ENCODE measurements at places on chromosomes 3 and 15.

GRCh38 chr15:59116141-59116540 is 11.2 kb downstream of the CCNB2 start:
- DNase-seq, result no peak

GRCh38 chr3:159806412-159806811 is 182.2 kb upstream of the IL12A start:
- no peak for DNase-seq

GRCh38 chr3:195411836-195412235 is 31.0 kb downstream of the ACAP2 start:
- no peak for DNase-seq

GRCh38 chr3:129974833-129975704 is 549 bp downstream of the TRH start:
- DNase-seq, result peak; percentile 9

- no peak for DNase-seq
Measured at GRCh38 chr15:30943654-30944335, 40.1 kb downstream of the FAN1 start.

DNA sequence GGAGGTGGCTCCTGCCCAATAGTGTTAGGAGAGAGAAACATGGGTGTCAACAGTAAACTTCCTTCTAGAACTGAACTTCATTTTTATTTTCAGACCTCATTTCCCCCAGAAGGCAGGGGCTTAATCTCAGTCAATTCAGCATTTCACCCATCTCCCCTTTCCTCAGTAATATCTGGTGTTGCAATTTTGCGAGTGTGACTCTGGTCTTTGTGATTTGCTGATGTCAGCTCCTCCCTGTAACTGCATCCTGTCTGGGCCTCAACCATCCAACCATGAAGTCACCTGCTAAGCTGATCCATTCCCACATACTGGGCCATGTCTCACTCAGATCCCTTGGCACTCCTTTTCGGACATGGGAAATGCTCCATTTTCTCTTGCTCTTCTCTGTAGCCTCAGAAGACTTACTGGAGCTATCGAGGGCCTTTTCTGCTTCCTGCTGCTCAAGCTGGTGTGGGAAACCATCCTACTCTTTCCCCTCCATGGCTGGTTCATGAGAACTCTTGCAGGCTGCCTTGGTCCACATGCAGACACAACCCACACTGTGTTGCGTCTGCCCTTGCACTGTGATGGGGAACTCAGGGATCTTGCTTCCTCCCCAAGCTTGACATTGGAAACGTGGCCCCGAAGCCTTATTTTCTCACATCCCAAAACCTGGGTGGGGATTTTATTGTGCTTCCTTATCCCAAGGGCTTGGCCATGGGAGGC is 24.6 kb downstream of the CCR4 start:
- no peak for DNase-seq

DNA sequence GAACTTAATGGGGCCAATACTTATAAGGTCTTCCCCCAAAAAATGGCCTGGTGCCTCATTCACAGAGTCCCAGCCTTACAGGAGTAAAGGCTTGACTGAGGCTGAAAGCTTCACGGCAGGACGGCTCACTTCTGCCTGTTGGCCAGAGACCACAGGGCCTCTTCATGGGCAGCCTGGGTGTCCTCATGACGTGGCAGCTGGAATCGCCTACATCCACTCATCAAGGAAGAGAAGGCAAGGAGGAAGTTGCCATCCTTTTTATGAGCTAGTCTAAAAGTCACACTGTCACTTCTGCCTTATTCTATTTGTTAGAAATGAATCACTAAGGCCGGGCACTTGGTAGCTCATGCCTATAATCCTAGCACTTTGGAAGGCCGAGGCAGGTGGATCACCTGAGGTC is 89.3 kb upstream of the DGKG start:
- DNase-seq, result no peak

GRCh38 chr3:120622870-120623726 is 27.0 kb downstream of the NDUFB4 start:
- DNase-seq, result no peak

DNA sequence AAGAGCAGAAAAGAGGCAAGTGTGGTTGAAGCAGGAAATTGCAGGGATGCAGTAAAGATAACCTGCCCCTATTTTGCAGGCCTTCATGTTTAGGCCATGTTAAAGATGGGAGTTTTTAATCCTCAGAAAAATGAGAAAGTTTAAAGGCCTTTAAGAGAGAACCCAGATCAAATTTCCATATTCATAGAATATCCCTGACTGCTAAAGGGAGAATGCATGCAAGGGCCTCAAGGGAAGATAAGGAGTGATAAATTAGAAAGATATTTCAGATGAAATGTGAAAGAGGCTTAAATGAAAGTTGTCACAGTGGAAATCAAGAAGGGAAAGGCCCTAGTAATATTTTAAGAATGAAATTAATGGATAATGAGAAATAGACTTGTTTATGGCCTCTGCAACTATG is 292.1 kb downstream of the SATB1 start:
- DNase-seq, result no peak

Data from stimulated activated CD4-positive, alpha-beta T cell treated with anti-CD3 and anti-CD28 coated beads, Interleukin-4, amount 100 ng/mL, for 24 hours (primary cell).